ENCODE measurements at places on chromosomes 2 and 18. TPM values are rescaled to one million over a fixed set of nuclear protein-coding genes. Genes with fewer than 3 reads are reported as not detected.

Gene GAD1
- total RNA-seq = not detected

Gene AGPS
- 39.4 TPM for total RNA-seq

Gene CCBE1
- 26.0 TPM for total RNA-seq

Gene SLC8A1
- 31.2 TPM for total RNA-seq

Gene EGR4
- not detected for total RNA-seq

Gene CNTNAP5
- not detected for total RNA-seq

Gene B3GNT2
- total RNA-seq = 21.4 TPM

Gene GPR75
- total RNA-seq = 0.79 TPM

Gene TDRD15
- total RNA-seq = not detected

Gene STPG4
- 0.53 TPM for total RNA-seq

Gene STON1
- 14.9 TPM for total RNA-seq

Gene IL1B
- total RNA-seq = 0.50 TPM
